A549 treated with Hydrocortisone at 1 μM for 4 hours (cell line): ENCODE measurements at places on chromosomes 12 and 14. TPM values are rescaled to one million over a fixed set of nuclear protein-coding genes. Genes with fewer than 3 reads are reported as not detected.

Gene PAN2
- 13.6 to 17.4 TPM (median 14.0 TPM) in 5 replicates for total RNA-seq

Gene CLEC9A
- not detected in 5 replicates for total RNA-seq

Gene ARHGAP9
- 0.17 to 0.62 TPM (median 0.38 TPM) in 5 replicates for total RNA-seq

Gene FKBP4
- 90.9 to 103 TPM (median 98.7 TPM) in 5 replicates for total RNA-seq

Gene RHEBL1
- total RNA-seq, result 3.2 to 4.9 TPM (median 4.6 TPM) in 5 replicates
